ENCODE measurements at places on chromosomes 5 and 9.

DNA sequence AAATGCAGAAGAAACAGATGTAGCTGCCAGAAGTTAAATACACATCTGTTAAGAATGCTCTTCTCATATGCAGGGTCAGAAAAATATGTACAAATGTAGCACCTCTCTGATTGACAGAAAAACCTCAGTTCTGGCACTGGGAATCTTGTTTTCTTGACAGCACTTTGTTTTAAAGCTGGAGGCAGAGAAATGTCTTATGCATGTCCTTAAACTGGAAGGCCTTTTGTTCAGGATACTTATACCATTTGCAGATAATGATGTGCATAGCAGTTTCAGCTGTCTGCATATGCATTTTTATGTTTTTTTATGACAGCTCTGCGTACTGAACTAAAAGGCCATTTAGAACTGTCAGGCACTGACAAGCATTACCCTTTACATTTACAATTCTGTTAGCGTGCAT lies 567.9 kb downstream of the EBF1 start:
- DNase-seq = no peak

- DNase-seq = no peak
Measured at GRCh38 chr5:54671111-54671531, 153.6 kb downstream of the SNX18 start.

DNA sequence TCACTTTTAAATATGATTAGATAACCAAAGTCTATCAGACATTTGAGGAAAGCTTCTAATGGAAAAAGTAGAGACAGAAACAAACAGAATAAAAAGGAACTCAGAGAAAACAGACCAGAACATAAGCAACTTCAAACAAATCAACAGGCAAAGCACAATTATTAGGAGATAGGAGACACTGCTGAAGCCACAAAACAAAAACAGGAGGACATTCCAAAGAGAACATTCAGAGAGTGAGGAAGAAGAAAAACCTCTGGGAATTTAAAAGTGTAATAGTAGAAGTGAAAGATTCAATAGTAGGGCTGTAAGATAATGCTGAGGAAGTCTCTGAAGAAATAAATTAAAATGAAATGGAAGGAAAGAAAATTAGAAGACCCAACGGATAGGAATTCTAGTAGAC lies 83.2 kb upstream of the TBCA start:
- no peak for DNase-seq

DNA sequence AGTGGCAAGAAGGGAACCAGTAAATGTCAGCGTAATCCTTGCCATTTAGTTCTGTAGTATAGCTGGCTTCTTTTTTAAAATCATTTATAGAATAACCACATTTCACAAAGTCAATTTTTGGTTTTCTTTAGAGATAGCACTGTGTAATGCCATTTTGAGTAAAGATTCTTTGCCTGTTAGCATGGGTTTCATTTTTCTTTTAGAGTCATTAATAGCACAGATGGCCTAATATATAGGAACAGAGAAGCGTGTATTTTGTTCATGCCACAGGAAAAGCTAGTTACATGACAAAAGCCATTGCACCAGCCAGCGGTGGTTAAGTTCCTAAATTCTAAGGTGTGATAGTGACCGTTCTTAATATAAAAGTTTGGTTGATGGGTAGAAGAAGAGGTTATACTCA lies 1363.9 kb downstream of the MAT2B start:
- no peak for DNase-seq

- no peak for DNase-seq
Measured at GRCh38 chr9:25678846-25679360, 659 bp upstream of the TUSC1 start.

Measured in stimulated activated CD8-positive, alpha-beta memory T cell treated with anti-CD3 and anti-CD28 coated beads, Interleukin-4, amount 100 ng/mL, for 4 hours (primary cell).